Breast epithelium (tissue), 4 donors: ENCODE measurements at places on chromosomes 3 and 15. TPM values are rescaled to one million over a fixed set of nuclear protein-coding genes. Genes with fewer than 3 reads are reported as not detected.

DNA sequence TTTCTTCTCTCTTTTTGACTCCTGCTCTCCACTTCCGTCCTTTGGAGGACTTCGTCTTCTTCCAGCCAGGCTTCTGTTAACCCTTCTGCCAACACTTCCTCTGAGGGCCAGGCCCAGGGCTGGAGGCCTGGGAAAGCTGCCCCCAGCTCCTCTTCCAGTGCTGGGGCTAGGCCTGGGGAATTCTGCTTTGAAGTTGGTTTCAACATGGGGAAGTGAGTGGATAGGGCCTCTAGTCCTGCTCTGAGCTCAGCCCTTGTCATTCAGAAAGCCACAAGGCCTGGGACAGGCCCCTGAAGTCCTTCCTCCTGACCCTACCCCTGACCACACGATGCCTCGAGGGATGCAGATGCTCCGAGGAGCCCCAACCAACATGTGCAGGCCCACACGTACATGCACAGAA, 53.9 kb upstream of the HERC1 start:
- H3K27me3 ChIP-seq: no peaks in the 10 kb centered on the region
- no peak overlapping the region for H3K27ac ChIP-seq
- H3K4me1 ChIP-seq: no peaks in the 10 kb centered on the region
- H3K4me3 ChIP-seq: no peak overlapping the region
- DNase-seq: no peak

GRCh38 chr3:105965384-105965783, 96.6 kb upstream of the CBLB start:
- no peaks in the 10 kb centered on the region for H3K36me3 ChIP-seq
- H3K27me3 ChIP-seq: no peaks in the 10 kb centered on the region
- no peaks in the 10 kb centered on the region for H3K4me1 ChIP-seq
- DNase-seq: no peak
- H3K27ac ChIP-seq: peak overlapping the region; percentile 34

DNA sequence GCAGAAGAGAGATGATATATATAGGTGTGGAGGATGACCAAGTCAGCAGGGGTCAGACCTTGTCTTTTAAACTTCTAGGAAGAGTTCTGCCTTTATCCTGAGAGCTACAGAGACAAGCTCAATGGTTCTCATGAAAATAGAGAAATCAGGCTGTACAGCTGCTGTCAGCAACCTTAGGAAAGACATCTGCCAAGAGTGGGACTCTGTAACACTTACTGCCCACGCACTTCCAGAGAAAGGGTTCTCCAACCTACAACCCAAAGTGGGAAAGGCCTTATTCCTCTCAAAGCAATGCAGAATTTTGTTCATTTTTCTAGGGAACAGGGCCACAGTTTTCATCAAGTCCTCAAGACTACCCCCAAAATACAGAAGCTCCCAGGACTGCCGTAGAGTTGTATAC, 138.7 kb downstream of the STT3B start:
- no peak for DNase-seq
- H3K27me3 ChIP-seq: no peaks in the 10 kb centered on the region
- H3K36me3 ChIP-seq: no peaks in the 10 kb centered on the region
- no peaks in the 10 kb centered on the region for H3K4me1 ChIP-seq
- peak overlapping the region; percentile 71 for H3K27ac ChIP-seq

The TRIP4 gene
- total RNA-seq: 17.1 TPM
